ENCODE measurements at places on chromosomes 12 and 14.

DNA sequence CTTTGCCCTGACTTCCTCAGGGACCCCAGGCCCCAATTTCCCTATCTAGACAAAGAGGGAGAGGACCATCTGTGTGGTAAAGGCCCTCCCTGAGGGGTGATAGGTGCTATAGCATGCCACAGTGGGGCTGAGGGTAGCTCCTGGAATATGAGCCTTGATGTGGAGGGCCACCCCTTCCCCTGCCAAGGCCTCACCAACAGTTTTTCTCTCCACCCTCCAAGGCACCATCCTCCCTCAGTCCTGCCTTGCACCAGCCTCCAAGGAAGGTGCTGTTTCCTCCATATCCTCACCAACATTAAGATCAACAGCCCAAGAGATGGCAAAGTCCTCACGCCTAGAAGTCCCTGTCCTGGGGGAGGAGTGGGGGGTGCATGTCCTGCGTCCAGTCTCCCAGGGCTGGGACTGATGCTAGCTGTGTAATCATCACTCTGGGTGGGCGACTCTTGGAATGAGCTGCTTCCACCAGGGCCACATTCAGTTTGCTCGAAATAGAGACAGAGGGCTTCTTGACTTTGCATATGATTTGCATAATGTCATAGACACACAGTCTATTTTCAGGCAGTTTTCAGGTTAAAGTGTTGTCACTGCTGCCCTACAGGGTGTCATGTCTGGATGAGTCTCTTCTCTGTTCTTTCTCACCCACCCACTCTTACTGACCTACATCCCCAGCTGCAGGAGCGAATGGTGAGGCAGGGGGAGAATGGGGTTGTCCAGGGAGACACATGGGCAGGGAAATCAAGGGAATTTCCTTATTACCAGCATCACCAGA lies 17.4 kb downstream of the ACVRL1 start:
- no peak for DNase-seq

DNA sequence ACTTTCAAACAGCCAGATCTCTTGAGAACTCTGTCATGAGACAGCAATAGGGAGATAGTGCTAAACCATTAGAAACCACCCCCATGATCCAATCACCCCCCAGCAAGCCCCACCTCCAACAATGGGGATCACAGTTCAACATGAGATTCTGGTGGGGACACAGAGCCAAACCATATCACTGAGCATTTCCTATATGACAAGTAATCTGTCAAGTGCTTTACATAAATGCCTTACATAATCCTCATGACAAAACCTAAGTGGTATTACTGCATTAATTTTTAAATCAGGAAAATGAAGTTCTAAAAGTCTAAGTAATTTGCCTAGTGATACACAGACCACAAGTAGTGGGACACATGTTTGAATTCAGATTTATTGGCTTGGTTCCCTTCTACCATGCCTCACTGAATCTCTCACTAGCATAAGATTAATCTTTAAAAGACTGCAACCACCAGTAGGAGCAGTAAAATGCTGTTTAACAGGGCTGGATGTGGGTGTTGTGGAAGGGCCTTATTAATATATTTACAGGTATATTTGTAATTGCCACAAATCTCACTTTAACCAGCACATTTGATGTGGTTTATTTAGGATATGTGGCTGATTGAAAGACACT lies 323.1 kb upstream of the FBXO33 start:
- DNase-seq, result no peak

- no peak for DNase-seq
Measured at GRCh38 chr12:24478254-24478653, 470.6 kb downstream of the BCAT1 start.

DNA sequence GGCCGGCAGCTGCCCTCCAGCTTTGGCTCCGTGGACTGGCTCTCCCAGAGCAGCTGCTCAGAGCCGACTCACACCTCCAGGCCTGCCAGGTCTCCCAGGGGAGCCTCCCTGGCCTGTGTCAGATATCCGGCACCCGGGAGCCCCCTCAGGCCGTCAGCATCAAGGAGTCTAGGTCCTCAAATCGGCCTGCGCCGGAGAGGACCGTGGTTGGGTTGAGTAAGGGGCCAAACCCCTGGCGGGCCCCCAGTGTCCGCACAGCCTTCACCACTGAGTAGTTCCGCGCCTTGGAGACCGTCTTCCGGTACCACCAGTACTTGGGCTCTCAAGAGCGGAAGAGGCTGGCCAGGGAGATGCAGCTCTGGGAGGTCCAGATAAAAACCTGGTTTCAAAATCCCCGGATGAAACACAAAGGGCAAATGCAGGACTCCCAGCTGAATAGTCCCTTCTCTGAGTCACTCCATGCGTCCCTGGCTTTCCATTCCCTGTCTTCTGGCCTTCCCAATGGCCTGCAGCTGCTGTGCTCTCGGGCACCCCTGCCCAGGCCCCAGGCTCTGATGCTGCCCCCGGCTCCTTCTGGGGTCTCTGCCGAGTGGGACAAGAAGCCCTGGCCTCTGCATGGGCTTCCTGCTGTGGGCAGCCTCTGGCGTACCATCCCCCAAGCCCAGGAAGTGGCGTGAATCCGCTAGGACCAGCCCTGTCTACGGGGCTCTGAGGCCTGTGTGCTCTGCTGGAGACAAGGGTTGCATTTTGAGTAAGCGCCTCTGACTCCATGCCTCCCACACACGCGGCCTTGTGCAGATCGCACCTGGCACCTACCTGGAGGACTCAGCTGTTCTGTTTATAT lies 245.1 kb upstream of the ATXN7L3B start:
- no peak for DNase-seq

- DNase-seq, result peak; percentile 49
Measured at GRCh38 chr12:110281549-110282299, 677 bp downstream of the ATP2A2 start.

GRCh38 chr14:56100556-56100955 lies 17.7 kb upstream of the PELI2 start:
- no peak for DNase-seq

- no peak for DNase-seq
Measured at GRCh38 chr12:111600205-111600642, 1.1 kb upstream of the ATXN2 start.

DNA sequence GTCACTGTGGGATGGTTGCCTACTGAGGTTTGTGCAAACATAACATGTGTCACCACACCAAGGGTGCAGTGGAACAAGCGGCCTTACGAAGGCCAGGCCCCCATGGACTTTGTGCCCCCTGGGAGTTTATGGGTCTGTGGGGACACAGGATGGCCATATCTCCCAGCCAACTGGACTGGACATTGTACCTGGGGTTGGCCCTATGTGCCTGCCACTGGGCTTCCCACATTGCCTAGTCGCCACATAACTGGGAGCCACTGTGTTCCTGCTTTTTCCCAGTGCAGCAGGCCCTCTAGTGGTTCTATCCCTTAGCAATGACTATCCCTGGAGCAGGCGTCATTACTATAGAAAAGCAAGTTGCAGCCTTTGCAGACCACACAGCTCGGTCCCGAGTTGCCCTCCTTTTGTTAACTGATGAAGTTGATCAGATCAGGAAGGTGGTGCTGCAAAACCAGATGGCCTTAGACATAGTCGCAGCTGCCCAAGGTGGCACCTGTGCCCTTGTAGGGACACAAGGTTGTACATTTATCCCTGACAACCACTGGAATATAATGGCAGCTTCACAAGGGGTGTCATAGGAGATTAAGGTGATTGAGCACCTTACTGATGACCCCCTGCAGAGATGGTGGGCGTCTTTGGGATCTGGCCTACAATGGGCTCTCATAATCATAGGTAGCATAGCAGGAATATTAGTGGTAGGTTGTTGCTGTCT lies 15.2 kb upstream of the RNASE12 start:
- DNase-seq, result peak; percentile 24

DNA sequence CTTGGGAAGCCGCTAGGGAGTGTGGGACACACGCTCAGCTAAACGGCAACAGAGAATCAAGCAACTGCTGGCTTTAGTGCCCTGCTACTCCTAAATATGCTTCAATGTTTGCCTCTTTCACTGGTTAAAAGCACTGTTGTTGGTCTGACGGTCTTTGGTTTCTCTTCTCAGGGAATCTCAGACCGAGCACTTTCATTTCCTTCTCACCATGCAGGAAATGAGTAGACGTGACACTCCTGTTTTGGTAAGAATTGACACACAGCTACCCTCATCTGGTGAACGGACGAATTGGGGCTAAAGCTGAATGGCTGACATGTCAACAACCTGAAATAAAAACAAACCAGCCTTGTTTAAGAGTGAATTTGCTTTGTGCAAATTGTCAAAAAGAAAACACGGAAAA lies 57.5 kb upstream of the PIWIL1 start:
- peak; percentile 49 for DNase-seq

DNA sequence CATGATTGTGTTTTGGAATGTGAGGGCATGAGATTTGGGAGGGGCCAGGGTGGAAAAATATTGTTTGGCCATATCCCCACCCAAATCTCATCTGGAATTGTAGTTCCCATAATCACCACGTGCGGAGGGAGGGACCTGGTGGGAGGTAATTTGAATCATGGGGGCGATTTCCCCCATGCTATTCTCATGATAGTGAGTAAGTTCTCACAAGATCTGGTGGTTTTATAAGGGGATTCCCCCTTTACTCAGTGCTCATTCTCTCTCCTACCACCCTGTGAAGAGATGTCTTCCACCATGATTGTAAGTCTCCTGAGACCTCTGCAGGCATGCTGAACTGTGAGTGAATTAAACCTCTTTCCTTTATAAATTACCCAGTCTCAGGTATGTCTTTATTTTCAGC lies 15.7 kb downstream of the OR10P1 start:
- DNase-seq, result peak; percentile 61

DNA sequence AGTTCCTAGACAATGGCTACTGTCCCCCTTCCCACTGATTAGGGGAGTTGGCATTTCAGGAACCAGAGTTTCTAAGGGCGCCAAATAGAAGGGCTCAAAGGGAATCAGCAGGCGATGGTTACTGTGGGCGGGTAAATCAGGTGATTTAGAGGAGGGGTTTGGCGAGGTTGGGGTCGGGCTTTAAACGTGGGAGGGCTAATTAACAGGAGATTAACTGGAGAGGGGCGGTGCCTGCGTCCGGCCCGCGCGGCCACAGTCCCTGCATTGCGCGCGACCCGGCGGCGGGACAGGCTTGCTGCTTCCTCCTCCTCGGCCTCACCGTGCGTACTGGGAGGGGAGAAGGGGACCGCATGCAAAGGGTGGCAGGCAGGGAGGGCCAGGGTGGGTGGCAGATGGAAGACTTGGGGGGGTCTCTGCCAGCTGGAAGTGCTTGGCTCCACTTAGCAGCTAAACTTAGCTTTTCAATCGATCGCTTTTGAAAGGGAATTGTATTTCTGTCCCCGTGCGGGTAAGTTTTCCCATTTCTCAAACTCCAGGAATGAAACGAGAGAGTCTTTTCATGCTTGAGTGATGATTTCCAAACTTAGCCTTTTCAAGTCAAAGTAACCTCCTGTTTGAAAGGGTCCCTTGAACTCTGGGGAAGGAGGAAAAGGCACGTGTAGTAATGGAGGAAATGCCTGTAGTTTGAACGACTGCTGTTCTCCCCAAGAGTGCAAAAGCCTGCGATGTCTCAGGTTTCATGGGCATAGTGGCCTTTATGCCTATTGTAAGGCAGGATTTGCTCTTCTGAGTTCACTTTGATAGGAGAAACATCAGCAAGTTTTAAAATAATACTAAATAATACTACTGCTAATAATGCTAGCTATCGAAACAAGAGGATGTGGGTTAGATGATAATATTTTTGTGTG lies at the start of gene MGST1:
MGST1 (plus strand) TSS at position 255 of the 908 bp plus-strand sequence. CDS start 6,608 bp downstream, outside the sequence.
- DNase-seq, result no peak

DNA sequence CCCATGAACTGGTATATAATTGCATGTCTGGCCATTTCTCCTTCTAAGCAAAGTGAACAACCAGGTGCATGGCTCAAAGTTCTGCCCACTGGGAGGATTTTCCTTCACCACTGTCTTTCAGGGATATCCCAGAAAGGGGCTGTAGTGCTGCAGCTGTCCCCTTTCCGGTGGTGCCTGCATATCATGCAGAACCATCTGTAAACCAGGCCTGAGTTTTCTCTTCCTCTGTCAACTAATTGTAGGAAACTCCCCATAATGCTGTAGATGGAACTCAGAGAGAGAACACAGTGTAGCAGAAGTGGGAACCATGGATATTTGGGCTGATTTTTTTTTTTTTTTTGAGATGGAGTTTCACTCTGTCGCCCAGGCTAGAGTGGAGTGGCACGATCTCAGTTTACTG lies 45.6 kb upstream of the CRY1 start:
- no peak for DNase-seq

DNA sequence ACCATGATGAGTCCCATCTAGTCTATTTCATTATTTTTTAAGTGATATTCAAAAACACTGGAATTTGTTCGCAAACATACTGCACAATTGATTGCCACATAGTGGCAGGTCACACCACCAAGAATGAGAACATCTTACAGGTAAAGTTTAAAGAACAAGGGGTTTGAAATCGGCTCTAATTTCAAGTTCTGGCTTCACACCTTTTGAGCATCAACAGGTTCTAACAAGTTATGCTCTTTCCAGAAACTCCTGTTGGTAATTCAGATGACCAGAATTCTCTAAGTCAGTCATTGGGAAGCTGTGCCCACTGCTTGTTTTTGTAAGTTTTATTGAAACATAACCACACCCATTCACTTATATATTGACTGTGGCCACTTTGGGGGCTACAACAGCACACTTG lies 336.3 kb downstream of the FUT8 start:
- DNase-seq, result no peak

GRCh38 chr14:33682760-33683159 lies 268.1 kb downstream of the EGLN3 start:
- no peak for DNase-seq

DNA sequence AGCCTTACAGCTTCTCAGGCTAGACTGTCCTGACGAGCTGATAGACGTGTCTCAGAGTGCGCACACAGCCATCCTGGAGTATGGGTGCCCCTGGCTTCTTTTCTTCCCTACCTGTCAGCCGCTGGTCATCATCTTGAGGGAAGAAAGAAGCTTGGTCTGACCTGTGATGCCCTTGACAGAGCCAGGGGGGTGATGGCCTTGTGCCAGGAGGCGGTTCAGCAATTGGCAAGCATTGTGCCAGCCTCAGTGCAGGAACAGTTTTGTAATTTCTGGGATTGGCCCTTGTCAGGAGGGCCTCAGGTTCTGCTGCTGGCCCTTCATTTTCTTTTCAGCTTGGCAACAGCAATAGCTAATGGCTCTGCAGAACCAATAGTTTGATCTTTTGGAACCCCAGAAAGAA lies 80.1 kb downstream of the ADCK1 start:
- no peak for DNase-seq

- DNase-seq, result no peak
Measured at GRCh38 chr12:109500406-109501185, 23.2 kb downstream of the UBE3B start.

DNA sequence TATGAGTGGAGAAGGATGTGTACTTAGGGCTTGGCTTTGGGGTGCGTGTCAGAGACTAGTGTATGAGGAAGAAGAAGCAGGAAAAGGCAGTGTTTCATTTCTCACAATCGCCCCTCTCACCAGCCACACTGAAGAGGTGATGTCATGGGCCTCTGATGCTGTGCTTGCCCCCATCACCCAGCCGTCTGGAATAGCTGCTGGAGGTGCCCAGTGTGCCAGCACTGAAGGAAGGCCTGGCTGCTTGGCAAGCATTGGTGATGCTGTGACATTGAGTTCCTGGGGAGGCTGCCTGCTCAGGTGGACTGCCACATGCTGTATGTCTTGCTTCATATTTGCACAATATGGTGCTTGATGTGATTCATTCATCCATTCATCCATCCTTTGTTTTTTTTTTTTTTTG lies 56.2 kb downstream of the CRADD start:
- peak; percentile 10 for DNase-seq
